T-helper 2 cell treated with Interferon-gamma antibody and Interleukin-4, amounts not matched to agents 5 μg/mL and 100 μg/mL, for 36 hours (primary cell): ENCODE measurements at places on chromosomes 2 and 18.
A peak's percentile ranks its signal among the peaks of the same experiment; 100 is the strongest.

- DNase-seq, result peak; percentile 54
These were observed 9.9 kb downstream of the DNMT3A start for GRCh38 chr2:25331686-25332365.

DNA sequence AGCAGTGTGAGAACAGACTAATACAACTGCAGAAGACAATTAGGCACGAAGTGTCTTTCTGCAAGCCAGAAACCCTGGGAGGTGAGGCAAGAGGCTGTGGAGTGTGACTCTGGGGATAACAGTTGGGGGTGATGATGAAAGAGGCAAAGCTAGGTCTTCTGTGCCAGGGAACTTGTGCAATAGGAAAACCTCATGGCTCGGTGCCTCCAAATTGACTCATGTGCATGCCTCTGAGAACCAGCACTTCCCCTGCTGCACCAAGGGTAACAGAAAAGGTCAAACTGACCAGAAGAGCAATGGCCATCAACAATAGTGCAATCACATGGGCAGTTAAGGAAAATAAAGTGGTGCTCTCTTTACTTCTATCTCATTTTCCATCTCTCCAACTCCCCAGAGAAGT is 136.4 kb downstream of the SCG2 start:
- no peak for DNase-seq

DNA sequence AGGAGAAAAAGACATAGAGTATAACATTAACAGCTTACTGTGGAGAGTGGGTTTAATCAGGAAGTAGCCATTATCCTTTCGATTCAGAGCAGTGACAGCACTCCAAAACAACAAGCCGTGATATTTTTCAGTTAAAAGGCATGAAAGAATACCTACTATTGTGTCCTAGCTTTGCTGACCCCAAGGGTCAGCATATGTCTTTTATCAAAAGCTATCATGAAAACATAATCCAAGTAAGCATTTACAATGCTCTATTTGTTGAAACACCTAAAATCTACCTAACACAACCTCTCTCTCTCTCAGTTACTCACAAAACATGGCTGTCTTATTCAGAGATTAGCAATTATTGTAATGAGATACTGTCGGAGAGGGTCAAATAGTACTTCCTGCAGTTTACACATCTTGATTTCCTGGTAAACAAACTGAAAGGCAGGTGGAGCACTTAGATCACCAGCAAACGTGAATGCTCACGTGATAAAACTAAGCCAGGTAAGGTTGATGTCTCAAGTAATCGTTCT is 100.0 kb downstream of the BAZ2B start:
- DNase-seq, result no peak

- no peak for DNase-seq
These were observed 1321.6 kb upstream of the ACVR2A start for GRCh38 chr2:146523196-146523595.

- no peak for DNase-seq
These were observed 122.3 kb upstream of the DOCK10 start for GRCh38 chr2:225164401-225165050.

- DNase-seq, result no peak
These were observed 42.6 kb downstream of the GLI2 start for GRCh38 chr2:120778244-120778643.

- no peak for DNase-seq
These were observed 3.5 kb upstream of the GALNT5 start for GRCh38 chr2:157254041-157254440.

GRCh38 chr2:12428324-12428723 is 288.4 kb upstream of the TRIB2 start:
- no peak for DNase-seq

DNA sequence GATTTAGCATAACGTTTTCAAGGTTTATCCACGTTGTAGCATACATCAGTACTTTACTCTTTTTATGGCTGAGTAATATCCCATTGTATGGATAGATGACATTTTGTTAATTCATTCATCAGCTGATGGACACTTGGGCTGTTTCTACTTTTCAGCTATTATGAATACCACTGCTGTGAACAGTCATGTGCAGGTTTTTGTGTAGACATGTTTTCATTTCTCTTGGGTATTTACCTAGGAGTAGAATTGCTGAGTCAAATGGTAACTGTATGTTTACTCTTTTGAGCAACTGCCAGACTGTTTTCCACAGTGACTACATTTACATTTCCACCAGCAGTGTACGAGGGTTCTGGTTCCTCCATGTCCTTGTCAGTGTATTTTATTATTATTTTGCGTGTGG is 33.9 kb downstream of the COX7A2L start:
- no peak for DNase-seq

- no peak for DNase-seq
These were observed 449.0 kb upstream of the MMADHC start for GRCh38 chr2:150036622-150037021.

DNA sequence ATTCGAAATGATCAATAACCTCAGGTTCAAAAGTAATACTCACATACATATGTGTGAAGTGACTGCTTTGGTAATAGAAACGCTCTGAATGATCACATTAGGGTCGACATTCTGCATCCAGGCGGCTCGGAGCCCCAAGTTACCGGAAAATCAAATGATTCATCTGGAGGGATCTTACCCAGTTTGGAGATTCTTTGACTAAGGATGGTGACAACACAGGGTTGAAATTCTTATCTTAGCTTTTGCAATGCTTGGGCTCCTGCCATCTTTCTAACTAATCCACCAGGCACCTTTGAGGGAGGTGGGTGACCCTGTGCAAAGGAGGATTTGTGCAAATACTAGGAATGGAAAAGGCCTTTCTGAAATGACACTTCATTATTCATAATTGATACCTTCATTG is 10.8 kb downstream of the GBX2 start:
- no peak for DNase-seq

GRCh38 chr2:54589340-54590215 is 133.5 kb downstream of the SPTBN1 start:
- no peak for DNase-seq

GRCh38 chr2:79638954-79639353 is 126.1 kb downstream of the CTNNA2 start:
- no peak for DNase-seq

DNA sequence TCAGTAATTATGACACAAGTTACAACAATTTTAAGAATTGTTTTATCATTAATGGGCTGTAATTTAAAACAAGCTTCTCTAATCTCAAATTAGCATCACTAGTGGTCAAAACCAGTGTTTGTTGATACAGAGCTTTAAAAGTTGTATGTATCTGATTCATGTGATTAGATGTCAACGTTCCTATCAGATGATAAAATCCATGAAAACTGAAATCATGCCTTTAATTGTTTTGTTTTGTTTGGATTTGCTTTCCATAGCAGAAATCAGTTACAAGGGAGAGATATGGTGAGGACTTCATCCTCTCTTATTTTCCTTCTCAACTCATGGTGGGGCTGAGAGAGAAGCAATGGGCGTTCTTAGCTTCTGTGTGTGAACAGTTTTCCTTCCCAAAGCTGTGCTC is 469.6 kb downstream of the PID1 start:
- DNase-seq, result no peak
